ENCODE measurements at places on chromosomes 11 and 22.

DNA sequence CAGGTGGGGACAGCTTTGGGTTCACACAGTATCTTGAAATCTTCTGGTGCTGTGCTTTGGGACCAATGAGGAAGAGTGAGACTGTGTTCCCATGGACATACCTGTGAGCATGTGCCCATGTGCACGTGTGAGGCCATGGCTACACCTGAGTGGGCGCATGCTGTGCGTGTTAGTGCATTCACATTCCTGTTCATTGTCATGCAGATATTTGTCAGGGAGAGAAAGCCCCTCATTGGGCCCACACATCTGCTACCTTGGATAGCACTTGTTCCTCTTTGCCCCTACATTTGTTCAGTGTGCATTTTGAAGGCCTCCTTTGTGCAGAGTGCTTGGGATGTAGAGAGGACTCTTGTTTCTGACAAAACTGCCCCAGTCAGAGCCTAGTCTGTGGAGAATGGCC is 154.3 kb upstream of the E2F8 start:
- DNase-seq = no peak

DNA sequence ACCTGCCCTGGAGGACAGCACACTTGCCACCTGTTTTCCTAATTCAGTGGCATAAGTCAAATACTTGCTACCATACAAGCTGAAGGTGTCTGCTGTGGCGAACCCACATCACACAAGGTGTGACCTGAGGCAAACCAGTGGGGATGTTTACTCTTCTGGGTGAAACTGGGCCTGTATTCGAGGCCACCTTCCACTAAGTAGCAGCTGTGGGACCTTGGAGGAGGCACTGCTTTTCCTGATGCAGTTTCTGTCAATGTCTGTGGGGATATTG is 927.4 kb downstream of the BRD1 start:
- no peak for DNase-seq

DNA sequence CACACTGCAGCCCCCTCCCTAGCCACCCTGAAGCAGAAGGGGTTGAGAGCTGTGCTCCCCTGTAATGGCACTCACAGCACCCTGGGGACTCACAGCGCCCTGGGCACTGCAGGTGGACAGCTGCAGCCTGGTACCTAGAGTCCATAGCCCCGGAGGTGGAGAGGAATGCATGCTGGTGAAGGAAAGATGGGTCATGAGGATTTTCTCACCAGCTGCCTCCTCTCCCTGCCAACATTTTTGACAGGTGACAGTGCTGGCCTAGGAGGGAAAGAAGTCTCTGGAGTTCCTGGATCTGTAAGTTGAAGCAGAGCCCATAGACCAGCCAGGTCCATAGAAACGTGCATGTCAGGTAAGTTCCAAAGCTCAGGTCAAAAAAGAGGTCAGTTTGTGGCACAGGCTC is 330.5 kb downstream of the TENM4 start:
- no peak for DNase-seq

DNA sequence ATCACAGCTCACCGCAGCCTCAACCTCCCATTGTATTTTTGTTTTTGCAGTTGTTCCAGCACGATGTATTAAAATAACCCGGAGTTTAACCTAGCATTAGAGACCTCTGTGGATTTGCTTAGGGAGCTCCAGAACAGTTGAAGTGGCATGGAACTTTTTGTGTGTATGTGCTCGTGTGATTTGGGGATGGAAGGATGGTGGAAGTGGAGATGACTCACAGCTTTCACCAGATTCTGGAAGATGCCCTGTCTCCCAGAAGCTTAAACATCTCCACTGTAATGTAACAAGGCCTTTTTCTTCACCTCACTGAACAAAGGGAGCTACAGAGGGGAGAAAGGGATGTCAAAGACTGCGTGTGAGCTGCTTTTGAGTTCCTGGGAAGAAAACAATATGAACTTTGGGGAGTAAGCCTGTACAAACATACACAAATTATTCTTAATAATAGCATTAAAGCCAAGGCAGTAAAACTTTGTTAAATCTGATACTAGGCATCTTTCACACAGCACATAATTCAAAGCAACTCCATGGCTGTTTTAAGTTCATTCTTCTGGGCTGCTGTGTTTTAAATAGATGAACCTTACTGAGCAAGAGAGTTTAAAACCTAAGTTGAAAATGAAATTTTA is 226.4 kb downstream of the ADAMTS15 start:
- no peak for DNase-seq

DNA sequence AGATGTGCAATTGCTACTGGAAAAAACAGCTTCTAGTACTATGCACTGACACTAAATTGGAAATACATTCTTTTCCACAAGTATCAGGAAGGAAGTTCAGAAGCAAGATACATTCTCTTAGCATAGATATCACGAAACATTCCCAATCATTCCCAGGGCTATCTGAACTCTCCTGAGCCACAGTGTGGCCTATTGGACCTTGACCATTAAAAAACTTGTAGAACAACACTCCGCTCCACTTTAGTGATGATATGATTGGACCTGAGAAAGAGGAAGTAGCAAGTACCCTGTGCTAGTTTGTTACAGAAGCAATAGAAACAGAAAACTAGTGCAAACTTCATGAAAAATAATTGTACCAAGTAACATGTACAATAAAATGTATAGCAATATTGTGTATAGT is 11.4 kb upstream of the OR5AK2 start:
- no peak for DNase-seq

GRCh38 chr11:46537537-46538295 is 56.1 kb downstream of the AMBRA1 start:
- peak; percentile 29 for DNase-seq

GRCh38 chr11:28058333-28058732 is 49.6 kb downstream of the KIF18A start:
- no peak for DNase-seq

DNA sequence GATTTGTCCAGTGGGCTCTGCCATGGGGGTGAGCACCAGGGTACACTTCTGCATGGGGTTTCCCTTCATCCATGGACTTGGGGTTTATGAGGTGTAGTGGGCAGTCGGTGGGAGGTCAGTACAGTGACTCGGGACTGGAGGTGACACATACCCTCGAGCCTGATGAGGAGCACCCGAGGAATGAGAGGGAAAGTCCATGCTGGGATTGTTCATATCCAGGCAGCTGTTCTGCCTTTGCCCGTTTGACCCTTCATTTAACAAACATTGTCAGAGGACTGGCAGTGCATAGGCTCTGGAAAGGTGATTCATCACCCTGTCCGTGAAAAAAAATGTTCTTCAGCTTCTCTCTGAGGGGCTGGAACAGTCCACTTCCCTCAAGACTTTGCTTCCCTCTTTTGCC is 2.7 kb downstream of the NAV2 start:
- no peak for DNase-seq

DNA sequence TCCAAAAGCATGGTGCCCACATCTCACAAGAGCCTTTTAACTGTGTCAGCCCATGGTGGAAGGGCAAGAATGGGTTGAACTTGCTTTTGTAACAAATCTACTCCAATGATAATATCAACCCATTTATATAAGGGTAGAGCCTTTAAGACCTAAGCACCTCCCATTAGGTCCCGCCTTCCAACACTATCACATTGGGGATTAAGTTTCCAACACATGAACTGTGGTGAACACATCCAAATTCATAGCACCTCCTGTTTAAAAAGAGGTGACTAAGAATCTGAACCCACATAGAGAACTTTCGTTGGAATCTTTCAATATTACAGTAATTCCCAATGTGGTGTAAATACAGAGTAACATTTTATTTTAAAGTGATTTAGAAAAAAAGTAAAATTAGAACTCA is 9.2 kb upstream of the CNTF start:
- no peak for DNase-seq

- DNase-seq = no peak
These were observed 492.7 kb downstream of the BRD1 start for GRCh38 chr22:49334976-49335375.

DNA sequence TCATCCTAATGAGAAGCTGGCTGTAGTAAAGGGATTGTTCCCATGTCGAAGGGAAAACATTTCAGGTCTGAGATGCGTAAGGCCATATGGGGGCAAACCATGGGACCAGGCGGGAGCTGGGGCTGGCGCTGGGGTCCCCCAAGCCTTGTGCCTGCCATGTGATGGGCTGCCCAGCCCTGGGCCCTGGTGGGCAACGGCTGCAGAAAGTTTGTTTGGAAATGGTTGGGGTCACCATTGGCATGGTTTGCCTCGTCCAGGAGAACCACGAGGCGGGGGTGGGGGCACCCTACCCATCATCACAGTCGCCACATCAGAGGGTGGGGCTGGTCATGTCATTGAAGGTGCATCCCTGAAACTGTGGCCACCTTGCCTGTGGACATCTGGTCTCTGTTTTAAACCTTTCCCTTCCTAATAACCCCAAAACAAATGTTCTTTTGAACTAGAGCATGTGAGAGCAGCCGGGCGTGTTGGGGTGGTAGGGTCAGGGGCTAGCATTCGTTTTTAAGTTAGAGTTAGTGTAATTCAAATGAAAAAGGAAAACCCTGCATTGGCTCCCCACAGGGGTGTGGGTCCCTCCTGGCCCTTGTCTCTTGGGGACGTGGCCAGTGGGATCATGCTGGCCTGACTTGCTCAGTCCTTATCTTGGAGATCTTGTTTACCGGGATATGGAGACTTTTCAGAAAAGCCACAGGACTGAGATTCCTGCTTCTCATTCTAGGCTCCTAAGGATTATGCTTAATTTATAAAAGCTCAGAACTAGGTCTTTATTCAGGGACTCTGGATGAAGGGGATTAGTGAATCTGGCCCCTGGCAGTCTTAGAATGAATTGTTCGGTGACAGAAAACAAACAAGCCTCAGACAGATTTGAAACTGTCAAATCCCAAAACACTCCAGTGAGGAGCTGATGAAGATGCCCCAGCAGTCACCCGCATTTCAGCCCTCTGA is 98.5 kb downstream of the CTTN start:
- DNase-seq = no peak

- no peak for DNase-seq
These were observed 45.6 kb downstream of the CD82 start for GRCh38 chr11:44611088-44611487.

GRCh38 chr11:60018058-60018457 is 1.1 kb downstream of the OOSP4B start:
- DNase-seq = no peak

- no peak for DNase-seq
These were observed 9.8 kb downstream of the TOP3B start for GRCh38 chr22:21972806-21973205.

DNA sequence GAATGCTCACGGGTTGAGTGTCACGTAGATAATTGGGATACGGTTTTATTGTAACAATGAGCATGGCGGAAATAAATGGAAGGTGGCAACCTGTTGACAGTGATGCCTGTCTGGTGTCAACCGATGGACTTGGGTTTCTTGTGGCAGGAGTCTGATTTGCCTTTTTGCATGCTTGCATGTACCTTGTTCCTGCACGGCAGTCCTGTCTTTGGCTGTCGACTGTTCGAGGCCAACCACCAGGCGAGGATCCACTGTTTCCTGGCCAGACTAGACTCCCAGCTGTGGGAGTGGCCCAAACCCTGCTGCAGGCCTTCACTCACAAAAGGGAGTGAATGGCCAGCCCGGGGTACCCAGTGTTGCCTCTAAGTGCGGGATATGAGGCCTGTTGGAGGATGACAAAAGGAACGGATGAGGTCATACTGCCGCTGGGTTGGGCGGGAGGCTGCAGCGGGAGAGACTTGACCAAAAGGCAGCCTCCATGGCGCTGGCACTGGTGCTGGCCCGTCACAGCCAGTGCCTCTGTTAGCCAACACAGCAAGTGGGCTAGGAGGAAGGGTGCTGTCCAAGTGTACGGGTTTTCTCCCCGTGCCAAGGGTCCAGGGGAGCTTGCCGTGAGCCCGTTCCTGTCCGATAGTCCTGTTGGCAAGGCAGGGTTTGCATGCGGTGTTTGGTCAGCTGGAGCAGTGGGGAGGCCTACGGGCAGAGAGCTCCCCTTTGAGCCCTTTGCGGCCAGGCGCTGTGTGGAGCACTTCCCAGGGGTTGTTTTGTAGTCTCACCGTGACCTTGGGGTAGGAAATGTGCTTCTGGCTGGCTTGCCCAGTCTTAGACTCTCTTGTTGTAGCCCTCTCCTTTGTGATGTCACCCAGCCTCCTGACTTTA is 974 bp downstream of the DGCR8 start:
- DNase-seq = no peak

DNA sequence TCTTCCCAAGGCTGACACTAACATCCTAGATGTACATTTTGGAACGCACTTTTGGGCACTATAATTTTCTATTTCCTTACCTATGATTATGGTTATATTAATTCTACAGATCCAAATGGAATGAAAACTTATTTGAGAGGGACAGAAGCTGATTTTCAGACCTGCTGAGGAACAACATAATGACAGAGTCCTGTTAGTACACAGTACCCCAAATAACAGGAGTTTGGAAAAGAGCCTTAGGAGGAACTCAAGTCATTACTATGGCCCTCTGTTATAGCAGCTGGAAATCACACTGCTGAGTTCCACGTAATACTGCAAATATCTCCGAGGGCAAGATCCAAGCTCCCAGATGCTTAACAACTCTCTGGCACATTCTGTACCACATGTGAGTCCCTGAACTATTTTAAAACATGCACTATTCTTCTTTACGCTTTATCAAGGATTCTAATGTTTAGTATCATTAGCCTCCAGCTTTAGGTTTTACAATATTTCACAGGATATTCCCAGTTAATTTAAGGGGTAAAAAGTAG is 1027.7 kb upstream of the CCDC90B start:
- DNase-seq = no peak

GRCh38 chr11:103110391-103110790 is 1.2 kb downstream of the DYNC2H1 start:
- DNase-seq = no peak

- no peak for DNase-seq
These were observed 266.0 kb upstream of the ANO3 start for GRCh38 chr11:26065944-26066343.

GRCh38 chr11:116422556-116422955 is 350.2 kb downstream of the BUD13 start:
- DNase-seq = no peak

GRCh38 chr11:76279038-76279437 is 72.7 kb upstream of the WNT11 start:
- no peak for DNase-seq
